ENCODE measurements at places on chromosomes 2 and 18.

- DNase-seq, result no peak
These were observed 187.3 kb downstream of the FAM210A start for GRCh38 chr18:13539050-13539449.

DNA sequence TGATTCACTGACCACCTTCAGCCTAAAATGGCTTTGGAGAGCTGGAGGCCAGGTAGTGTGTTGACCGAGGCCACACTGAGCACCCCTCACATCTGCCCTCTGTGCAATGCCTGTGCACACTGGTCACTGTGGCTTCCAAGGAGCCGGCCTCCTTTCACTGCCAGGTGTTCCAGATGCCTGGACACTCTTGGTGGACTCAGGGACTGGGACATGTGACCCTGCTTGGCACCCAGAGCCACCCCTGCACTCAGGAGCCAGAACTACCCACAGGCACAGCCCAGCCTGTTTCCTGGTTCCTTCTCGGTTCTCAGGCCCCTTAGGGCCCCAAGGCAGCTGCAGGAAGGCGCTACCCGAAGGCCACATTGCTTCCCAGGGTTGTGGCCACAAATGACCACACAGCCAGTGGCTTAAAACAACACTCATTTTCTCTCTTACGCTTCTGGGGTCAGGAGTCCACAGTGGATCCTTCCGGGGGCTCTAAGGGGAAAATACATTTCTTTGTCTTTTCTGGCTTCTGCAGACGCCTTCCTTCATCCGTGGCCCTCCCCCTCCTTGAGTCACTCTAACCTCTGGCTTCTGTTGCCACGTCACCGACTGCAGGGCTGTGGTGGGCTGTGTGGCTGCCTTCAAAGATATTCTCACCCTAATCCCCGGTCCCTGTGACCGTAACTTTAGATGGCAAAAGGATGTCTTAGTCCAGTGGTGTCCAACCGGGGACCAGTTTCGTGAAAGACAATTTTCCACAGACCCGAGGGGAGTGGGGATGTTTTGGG, 78.6 kb downstream of the ASB1 start:
- DNase-seq, result no peak

DNA sequence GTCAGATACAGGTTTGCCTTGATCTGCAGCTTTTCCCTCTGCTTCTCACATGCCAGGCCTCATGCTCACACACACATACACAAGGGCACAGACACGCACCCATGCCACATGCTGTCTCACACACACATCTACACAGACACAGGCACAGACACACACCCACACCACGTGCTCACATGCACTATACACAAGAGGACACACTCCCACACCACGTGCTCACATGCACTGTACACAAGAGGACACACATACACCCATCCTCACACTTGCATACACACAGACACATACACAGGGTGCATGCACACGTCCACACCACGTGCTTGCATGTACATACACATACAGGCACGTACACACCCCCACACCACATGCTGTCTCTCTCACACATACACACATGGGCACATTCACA, 253.8 kb downstream of the ATAD2B start:
- DNase-seq, result no peak

DNA sequence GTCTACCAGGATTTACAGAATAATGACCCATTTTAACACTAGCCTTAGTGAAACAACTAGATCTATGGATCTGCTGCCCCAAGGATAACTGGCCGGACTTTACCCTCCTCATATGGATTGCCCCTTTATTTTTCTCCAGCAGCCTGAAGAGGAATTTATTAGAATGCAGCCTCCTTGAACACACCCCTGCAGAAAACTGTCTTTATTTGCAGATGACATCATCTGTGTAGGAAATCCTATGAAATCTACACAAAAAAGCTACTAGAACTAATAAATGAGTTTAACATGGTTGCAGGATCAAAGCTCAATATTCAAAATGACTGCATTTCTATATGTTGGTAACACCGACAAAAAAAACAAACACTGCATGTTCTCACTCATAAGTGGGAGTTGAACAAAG, 29.6 kb downstream of the LBH start:
- no peak for DNase-seq

- no peak for DNase-seq
These were observed 11.3 kb downstream of the NT5C1B start for GRCh38 chr2:18578033-18578432.

GRCh38 chr2:82796132-82796531, 1662.9 kb downstream of the SUCLG1 start:
- DNase-seq, result no peak

DNA sequence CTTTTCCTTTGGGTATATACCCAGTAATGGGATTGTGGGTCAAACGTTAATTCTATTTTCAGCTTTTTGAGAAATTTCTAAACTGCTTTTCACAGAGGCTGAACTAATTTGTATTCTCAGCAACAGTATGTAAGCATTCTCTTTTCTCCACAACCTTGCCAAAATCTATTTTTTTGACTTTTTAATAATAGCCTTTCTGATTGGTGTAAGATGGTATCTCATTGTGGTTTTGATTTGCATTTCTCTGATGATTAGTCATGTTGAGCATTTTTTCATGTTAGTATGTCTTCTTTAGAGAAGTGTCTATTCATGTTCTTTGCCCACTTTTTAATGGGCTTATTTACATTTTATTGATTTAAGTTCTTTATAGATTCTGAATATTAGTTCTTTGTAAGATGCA, 145.5 kb downstream of the TRABD2A start:
- no peak for DNase-seq

DNA sequence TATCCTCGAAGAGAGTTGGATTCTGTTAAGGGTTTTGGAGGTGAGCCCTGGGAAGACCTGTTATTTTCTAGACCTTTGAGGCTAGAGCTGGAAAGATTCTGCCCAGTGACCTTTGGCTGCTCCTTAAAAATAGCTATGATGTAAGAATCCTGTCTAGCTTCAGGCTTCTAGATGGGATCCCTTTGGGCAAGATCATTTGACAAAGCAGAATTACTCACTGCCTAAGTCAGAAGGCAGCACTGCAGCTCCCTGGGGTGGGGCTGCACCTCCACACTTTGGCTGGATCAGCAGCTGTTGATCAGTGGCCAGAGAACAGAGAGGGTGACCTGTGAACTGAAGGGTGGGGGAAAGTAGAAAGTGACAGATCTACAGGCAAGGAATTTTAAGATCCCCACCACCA, 103.8 kb downstream of the ASAP2 start:
- no peak for DNase-seq

DNA sequence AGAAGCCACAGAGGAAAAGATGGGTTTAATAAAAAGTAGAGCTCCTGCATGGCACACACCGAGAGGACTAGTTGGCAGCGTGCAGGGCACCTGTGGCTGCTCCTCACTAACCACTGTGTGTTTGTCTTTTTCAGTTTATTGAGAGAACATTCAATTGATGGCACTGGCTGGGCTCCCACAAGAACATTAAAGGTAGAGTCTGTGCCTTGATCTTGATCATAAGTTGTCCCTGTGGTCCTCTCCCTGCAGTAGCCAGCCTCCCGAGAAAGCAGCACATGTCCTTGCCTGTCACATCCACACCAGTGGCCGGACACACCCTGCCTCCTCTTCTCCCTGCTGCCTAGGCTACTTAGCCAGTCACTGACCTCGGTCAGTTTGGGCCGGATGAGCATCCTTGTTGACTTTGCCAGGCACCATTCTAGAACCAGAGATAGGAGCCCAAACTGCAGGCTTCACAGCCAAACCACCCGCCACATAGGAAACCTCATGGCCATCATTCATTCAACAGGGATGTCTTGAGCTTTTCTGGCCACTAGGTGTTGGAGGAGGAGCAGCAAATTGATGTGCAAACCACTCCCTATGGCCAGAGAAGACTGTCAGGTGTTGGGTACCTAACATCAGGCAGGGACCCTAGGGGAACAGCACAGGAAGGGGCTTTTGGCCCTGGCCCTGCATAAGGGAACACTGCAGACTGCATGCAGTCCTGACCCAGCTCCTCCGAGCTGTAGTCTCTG, 30.2 kb upstream of the SCLY start:
- no peak for DNase-seq

DNA sequence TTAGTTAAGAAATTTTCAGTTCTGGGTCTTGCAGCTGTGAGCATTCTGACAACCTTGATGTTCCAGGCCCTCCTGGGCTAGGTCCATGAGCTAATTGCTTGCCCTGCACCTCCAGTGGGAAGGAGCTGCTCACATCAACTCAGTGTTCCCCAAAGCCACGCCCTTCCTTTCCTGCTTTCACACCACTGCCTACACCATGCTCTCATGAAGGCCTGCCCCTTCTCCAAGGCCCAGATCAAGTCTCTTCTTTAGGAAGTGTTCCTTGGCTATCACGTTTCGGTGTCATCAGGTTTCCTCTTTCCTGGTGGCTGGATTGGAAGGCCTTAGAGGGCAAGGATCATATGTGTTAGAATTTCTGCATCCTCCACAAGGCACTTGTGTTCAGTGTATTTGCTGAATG, 18.8 kb downstream of the TMEM127 start:
- no peak for DNase-seq

DNA sequence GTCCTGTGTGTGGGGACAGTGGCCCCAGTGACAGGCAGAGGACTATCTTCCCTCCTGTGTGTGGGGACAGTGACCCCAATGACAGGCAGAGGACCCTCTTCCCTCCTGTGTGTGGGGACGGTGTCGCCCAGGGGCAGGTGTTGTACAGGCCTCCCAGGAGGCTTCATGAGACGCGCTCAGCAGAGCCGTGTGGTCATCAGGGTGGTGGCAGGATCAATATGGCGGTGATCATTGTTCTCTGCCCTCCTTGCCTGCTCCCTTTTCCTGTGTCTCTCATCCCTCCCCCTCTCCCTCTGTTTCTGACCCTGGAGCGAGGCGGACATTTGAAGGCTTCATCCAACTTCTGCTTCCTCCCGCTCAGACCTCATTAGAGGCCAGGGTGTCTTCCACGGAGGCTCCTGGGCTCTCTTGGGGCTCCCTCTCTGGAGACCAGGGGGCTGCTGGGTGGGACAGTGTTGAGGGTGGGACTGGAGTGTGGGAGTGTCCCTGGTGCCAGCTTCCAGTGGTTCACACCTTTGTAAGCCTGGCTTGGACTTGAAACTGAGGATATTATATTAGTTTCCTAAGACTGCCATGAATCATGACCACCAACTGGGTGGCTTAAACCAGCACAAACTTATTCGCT, 59.5 kb downstream of the ACKR3 start:
- no peak for DNase-seq

DNA sequence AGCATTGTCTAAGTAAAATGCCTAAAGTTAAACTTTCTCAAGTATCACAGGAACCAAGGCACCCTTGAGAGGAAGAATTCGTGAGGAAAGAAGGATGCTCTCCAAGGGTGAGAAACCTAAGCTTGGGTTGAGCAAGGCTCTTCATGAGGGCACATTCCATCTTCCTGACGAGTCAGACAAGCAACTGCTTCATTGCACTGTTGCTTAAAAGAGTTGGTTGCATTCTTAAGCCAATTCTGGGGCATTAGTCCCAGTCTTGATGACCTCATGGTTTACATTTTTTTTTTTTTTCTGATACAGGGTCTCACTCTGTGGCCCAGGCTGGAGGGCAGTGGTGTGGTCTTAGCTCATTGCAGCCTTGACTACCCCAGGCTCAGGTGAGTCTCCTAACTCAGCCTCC, 237.5 kb downstream of the ACTR3 start:
- no peak for DNase-seq

DNA sequence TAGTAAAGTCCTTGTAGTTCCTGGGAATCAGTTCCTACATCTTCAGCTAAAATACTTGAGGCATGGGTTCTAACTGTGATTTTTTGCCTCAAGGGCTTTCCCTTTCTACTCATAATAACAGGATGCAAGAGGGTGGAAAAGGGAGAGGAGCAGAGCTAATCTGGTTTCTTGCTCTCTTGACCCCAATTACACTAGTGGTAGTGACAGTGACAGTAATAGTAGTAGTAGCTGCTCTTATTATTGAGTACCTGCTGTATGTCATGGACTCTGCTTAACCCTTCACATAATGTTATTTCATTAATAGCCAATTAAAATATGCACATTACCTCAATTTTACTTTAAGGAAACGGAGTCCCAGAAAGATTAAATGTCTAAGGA, 214.8 kb upstream of the HNRNPA3 start:
- DNase-seq, result no peak

GRCh38 chr2:84257831-84258230, 201.2 kb downstream of the SUCLG1 start:
- DNase-seq, result no peak

- no peak for DNase-seq
These were observed 151.5 kb downstream of the UPP2 start for GRCh38 chr2:158253170-158253569.

DNA sequence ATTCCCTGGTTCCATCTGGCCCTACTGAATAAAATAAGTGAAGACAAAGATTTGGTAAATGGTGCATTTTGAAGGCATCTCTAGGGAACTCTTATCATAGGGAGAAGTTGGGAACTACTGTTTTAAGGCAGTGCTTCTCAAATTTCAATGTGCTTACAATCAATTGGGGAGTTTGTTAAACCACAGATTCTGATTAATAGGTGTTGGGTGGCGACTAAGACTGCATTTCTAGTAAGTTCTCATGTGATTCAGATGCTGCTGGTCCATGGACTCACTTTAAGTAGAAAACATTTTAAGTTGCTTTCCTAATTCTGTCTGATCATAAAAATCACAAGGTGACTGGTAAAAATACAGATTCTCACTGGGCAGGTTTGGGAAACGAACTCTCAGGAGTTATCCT, 14.6 kb downstream of the FARSB start:
- no peak for DNase-seq

DNA sequence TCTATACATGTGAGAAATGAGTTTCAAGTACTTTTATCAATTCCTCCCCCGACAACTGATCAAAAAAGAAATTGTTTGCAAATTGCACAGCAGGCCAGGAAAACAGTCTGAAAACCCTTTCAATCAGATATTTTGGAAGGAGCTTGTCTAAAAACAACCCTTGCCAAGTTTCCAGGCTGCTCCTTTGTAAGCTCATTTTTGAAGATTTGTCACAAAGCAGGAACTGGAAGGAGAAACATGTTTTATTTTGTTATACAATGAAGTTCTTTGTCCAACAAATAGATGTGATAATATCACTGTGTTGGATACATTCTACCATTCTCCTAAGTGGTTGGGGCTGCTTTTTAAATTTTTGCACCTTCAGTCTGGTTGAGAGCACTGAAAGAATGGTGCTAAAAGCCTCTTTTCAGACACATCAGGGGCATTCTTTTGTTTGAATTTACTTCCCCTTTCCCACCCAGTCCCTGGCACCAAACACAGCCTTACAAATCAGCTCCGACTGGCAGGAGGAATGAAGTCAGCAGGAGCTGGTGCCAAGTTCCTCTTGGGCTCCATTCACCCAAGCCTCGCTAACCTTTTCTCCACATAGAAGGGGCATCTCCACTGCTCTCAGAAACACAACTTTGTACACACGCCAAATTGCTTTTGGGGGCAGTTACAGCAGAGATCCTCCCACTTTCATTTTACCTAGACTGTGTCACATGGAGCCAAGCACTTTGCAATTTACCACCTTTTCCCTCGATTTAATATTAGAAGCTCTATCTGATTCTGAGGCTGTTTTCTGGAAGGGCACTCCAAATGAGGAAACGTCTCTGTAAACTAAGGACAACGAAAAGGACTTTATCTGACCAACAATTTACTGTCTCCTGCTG, 88.0 kb downstream of the C1D start:
- no peak for DNase-seq

- DNase-seq, result no peak
These were observed 57.4 kb upstream of the RAPH1 start for GRCh38 chr2:203592470-203592869.

GRCh38 chr2:104120171-104120570, 733.7 kb upstream of the POU3F3 start:
- no peak for DNase-seq

Data from effector memory CD4-positive, alpha-beta T cell (primary cell).